ENCODE measurements at places on chromosomes 1 and 21.

- no peak for DNase-seq
These were observed 165.6 kb upstream of the POGK start for GRCh38 chr1:166673722-166674121.

DNA sequence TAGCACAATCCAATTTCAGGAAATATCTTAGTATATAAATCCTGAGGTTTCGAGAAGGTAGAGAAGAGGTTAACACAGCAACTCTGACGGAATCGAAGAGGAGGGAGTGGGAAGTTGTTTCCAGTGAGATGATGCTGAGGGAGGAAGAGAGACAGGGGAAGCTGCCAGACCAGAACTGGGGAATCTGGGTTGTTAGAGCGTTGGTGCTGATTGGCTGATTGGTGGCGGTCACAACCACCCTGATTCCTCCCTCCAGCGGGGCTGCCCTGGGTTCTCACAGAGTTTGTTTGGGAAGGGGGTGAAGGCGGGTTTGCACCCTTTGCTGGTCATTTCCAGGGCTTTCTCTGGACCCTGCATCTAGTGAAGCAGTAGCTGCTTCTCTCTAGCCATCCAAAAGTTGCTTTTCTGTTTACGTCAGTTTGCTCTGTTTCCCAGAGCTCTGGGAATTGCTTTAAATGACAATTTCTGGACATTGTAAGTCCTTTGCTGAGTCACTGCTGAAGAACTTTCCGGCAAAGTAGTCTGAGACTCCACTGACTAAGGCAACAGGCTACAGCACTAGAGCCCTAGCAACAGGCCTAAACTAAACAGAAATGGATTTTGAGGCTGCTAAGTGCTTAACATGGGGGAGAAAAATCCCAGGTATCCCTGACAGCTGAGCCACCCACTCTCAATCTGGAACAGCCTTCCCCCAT is 90.1 kb downstream of the TENT5C start:
- no peak for DNase-seq

DNA sequence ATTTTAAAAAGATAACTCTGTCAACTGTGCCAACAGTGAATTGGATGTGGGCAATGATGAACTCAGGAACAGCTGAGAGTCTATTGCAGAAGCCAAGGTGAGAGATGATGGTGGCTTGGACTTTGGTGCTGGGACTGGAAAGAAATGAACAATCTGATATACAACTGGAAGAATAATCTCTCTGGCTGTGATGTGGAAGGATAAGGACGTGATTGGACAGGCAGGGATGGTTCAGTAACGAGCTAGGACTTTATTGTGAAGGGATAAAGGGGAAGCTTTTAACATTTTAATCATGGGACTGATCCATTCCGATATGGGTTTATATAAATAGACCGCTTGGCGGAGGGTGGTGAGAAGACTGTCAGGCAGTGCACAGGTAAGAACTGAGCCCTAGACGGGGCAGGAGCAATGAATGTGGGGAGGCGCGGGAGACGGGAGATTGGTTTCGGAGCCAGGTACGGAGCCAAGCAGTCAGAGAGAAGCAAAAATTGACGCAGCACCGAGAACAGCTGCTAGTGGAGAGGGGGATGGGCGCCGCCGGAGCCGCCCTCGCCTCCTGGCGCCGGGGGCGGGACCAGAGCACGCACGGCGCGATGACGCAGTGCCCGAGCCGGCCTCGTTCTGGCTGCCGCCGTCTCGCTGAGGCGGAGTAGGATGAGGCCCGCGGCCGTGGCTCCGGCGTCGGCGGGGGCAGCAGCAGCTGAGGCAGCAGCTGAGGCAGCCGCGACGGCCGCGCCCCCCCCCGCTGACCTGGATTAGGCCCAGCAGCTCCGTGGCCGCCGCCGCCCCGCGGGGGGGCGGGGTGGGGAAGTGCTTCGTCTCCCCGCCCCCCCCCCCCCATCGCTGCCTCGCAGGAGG is at the start of gene RNF11:
RNF11 (plus strand) TSS at position 601 of the 858 bp plus-strand sequence. CDS start 484 bp downstream, outside the sequence.
- peak; percentile 89 for DNase-seq

- no peak for DNase-seq
These were observed 96.5 kb downstream of the DTL start for GRCh38 chr1:212132025-212132424.

GRCh38 chr1:180906511-180906910 is 6.2 kb upstream of the KIAA1614 start:
- no peak for DNase-seq

DNA sequence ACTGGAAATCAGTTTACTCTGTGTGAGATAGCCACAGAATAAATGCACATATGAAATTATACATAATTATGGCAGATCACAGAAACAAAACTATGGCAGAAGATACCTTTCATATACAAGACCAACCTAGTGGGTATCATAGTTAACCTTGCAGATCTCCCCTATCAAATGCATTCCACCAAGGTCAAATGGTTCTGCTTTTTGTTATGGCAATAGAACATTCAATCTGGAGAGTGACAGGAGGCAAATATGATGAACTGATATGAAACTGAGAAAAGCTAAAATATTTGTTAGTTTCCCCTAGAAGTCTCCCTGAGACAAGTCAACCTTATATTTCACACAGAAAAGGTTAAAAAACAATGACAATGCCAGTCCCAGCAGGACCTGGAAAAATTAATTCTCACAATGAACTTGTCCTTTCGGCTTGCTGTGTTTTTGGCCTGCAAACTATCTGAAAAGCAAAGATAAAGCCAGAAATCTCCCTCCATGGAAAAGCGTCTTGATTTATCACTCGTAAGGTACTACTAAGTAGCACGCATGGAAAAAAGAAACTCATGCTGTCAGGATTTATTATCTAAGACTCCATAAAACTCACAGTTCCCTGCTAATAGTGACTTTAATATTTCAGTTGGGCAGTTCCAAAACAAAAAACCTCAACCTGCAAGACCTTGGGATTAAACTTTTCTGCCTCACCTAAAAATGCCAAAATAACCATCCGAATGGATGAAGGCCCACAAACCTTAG is 174.3 kb downstream of the TGFBR3 start:
- no peak for DNase-seq

- no peak for DNase-seq
These were observed 46.7 kb upstream of the LAMC2 start for GRCh38 chr1:183139281-183139942.

DNA sequence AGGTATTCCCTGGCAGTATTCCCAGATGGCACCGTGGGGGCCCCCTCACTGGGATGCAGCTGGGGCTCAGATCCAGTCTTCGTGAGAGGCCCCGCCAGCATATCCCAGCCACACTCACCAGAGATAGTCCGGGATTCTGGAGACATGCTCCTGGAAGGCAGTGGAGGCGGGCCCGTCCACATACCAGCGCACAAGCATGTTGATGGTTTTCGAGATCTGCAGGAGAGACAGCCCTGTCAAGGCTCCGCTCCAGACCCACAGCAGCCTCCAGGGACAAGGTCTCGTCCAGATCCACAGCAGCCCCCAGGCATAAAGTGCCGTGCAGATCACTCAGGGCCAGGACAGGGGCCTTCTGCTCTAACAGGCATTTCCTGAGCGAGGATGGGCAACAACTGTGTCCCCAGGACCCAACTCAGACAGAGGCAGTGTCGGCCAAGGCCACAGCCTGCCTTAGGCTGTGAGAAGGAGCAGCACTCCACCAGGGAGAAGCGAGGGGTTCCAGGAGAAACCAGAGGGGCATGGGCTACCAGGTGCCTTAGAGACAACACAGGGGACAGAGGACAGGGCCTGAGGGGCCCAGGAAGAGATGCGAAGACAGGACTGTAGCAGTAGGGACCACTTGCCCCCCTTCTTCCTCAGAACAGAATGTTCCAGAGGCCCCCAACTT is 14.8 kb downstream of the LSS start:
- no peak for DNase-seq

GRCh38 chr1:5977494-5978444 is 14.5 kb downstream of the NPHP4 start:
- DNase-seq, result no peak

DNA sequence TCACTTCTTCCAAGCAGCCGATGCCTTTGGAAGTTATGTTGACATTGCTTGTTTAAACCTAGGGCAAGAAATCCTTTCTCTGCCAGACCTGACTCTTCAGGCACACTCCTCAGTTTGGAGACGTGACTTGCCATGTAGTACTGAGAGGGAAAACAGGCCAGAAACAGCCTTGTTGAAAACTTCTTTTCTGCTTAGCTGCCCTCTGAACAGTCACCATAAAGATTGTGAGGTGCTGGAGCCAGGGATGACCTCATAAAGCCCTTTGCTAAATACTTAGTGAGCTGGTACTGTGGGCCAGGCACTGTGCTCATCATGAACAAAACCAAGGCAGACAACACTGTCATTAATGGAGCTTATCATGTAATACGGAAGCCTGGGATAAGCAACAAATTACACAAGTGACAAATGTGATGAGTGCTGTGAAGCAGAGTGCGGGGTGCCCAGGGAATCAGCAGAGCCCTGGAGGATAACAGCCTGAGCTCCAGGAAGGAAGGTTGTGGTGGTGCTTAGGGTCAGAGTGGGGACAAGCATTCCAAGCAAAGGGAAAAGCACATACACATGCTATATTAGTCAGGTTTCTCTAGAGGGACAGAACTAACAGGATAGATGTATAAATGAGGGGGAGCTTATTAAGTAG is 42.4 kb downstream of the MTARC1 start:
- DNase-seq, result no peak

DNA sequence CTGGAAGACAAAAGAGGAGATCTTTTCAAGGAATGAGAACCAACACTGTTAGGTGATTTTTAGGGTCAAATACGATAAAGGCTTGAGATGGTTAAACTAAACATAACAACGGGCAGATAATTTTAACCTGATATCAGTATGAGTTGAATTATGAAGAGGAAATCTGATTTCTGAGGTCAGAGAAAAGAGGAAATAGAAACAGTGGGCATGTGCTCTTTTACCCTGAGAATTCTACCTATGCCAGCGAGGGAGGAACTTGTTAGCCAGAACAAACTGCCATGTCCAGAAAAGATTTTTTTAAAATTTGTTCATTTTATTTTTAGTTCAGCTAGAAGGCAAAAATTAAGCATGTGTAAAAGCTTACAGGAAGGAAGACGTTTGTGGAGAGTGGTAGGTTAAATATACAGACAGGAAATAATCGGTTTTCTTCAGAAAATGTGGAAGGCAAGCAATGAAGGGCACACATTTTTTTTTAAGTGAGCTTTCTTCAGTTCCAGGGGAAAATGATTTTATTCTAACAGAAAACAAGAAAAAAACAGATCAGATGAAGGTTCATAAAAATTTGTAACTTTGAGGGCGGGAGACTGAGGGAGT is 1745.3 kb downstream of the MRPL39 start:
- no peak for DNase-seq

DNA sequence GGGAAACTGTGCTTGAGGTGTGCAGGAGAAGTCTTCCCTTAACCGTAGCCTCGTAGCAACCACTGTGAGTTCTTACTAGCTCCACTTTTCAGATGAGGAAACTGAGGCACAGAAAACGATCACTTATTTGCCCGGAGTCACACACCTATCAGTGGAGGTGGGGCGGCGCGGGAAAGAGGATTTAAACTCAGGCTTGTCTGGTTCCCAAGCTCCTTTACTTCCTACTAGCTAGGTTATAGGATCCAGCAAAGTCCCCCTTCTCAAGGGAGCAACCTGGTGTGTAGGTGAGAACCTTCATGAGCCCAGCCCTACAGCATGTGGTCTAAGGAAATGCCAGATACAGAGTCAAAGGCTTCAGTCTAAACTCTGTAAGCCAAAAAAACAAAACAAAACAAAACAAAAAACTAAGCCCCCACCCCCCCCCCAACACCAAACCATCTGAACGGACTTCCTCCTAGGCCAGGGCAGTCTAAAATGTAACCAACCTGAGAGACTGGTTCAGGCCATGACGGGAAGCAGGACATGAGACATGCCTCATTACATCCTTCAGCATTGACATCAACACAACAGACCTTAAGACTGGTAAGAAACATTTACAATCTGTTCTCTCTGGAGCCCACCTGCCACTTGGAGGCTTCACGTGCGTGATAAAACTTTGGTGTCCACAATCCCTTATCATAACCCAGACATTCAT is 709 bp upstream of the FBXO42 start:
- DNase-seq, result no peak

GRCh38 chr1:10960411-10961299 is 51.8 kb upstream of the TARDBP start:
- DNase-seq, result no peak

DNA sequence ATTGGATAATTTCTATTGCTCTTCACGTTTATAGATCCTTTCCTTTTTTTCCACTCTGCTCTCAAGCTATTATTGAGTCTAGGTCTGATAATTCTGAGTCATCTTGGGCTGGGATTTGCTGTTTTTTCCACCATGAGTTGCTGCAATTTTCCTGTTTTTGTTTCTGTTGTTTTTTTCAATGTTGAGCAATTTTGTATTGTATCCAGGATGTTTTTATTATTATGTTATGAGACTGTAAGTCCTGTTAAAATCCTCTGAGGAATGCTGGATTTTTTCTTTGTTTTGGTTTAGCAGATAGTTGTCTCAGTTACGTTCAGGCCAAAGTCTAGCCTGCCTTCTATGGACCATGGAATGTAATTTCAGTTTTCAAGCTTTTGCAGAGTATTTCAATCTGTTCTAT is 13.0 kb upstream of the SLC35A3 start:
- no peak for DNase-seq

- DNase-seq, result no peak
These were observed 31.6 kb downstream of the CAPZB start for GRCh38 chr1:19453741-19454201.

DNA sequence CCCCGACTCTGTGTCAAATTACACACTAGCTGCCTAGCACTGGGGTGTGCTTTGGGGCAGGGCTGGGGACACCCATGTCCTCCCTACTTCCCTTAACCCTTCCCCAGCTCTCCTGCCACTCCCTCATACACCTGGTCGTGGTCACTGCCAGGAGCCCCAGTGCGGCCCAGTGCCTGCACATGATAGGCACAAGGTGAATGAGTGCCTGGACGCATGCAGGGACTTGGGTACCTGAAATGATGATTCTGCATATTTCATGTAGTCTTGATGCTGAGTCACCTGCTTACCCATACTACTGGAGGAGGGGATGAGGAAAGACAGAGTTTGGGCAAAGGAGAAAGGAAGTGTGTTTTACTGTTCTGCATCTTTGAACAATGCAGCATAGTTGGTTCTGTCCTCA is 1.5 kb upstream of the VANGL2 start:
- DNase-seq, result no peak

- no peak for DNase-seq
These were observed 21.1 kb downstream of the SSBP3 start for GRCh38 chr1:54384918-54385726.

DNA sequence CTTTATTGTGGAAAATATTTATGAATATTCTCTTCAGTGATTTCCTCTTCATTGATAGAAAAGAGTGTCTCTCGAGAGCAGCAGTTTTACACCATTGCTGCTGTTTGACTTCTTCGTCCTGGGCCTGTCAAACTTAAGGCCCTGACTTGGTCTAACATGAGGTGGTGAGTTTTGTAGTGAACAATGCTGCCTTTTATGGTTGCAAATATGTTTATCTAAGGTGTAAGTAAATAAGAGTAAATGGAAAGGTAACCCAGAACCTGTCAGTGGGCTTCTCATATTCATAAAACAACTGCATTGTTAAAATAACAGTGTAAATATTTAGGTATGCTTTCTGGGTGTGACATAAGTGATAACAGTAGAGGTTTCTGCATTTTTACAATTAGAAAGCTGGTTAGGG is 62.8 kb upstream of the SCCPDH start:
- no peak for DNase-seq

GRCh38 chr1:161166669-161167548 is 683 bp downstream of the PPOX start:
- DNase-seq, result no peak
